ENCODE measurements at places on chromosomes 13 and 19.
A peak's percentile ranks its signal among the peaks of the same experiment; 100 is the strongest.

- DNase-seq = peak; percentile 7
Measured at GRCh38 chr13:108407495-108407894, 138.0 kb downstream of the TNFSF13B start.

- DNase-seq = no peak
Measured at GRCh38 chr13:105196052-105196451, 1339.4 kb downstream of the EFNB2 start.

DNA sequence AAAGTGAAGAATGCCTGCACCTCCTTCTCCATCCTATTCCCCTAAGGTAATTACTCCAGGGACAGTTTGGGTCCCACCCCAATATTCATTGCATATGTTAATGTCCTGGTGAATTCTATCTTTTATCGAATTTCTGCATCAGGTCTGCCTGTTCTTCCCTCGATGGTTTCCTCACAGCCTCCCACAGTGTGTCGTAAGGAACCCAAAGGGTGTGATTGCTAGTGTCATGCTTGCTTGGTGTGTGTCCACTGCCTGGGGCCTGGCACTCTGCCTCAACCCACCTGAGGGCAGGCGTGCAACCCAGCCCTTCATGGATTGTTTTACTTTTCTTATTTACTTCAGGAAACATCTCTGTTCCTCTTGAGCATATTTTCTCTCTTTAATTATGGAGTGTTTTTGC, 60.2 kb upstream of the CYSLTR2 start:
- no peak for DNase-seq

GRCh38 chr13:43908156-43909126, 28.7 kb downstream of the LACC1 start:
- peak; percentile 44 for DNase-seq

DNA sequence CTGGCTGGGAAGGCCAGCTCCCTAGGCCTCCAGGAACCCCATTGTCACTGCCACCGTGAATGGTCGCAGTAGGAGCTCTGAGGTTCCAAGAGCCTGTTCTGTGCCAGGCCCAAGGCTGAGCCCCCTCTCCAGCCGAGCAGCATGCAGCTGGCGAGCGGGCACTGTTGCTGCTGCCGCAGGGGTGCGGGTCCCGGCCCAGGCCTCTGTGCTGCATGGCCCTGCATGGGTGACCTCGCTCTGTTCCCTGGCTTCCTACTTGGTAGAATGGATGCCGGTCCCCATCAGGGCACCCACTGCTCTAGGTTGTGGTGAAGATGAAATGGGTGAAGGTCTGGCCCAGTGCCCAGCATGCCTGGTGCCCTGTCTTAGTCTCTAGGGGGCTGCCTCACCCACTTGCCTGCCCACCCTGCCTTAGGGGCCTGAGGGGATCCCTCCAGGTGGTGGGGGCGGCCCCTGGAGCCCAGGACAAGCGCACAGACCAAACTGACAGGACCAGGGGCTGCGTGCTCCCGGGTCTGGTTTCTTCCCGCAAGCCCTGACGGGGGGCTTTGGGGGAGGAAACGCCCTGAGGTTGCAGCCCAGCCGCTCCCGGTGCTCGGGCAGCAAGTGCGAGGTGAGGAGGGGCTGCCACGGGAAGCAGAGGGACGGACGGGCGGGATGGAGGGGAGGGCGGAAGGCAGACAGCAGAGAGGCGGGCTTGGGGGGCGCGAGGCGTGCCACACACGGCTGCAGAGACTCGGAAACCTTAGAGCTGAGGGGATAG, 8.7 kb upstream of the UQCR11 start:
- DNase-seq = no peak
